Activated T-helper 1 cell treated with anti-CD3 and anti-CD28 coated beads, Interleukin-2, amount 50 U/mL, for 16 hours (primary cell): ENCODE measurements at places on chromosomes 7 and 10.

DNA sequence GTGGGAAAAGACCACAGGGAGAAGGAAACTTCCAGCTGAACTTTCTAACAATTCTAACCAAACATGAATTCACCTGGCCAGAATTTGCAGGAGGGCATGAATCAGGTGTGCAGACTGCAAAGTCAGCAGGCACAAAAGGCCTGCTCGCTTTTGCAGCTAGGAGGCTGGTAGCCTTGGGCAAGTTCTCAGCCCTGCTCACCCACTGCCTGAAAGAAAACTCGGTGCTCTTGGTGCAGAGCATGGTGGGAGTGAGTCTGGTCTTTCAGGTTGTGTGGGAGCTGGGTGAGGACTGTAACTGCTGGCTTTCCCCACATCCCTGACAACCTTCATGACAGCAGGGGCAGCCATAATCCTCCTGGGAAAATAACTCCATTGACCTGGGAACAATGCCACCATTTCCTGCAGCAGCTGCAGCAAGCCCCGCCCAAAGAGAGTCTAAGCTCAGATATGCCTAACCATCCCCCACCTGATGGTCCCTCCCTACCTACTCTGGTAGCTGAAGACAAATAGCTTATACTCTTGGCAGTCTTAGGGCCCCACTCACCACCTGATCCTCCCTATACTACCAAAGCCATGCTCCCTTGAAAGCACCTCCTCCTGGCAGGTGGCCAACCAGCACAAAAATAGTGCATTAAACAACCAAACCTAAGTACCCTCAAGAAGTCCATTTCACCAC lies 31.6 kb downstream of the ZNF117 start:
- DNase-seq, result no peak

GRCh38 chr10:7487528-7487927 lies 76.7 kb upstream of the SFMBT2 start:
- no peak for DNase-seq

- DNase-seq, result no peak
Measured at GRCh38 chr10:14384116-14384730, 53.5 kb upstream of the FRMD4A start.

DNA sequence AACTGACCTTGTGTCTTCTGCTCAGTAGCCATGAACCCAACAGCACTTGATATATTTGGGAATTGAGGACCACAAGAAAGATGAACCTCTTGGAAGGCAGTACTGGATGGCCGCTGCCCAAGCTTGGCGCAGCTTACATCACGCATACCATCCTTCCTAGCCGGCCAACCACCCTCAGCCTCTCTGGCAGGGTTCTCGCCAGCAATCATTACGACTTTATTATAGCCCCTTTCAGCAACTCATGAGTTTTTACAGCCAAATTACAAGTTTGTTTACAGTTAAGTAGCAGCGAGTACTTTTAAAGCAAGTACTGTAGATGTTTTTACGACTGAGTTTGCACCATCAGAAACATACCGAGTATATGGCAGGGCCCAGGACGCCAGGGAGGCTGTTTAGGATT lies 769.1 kb downstream of the SUGCT start:
- DNase-seq, result no peak

- no peak for DNase-seq
Measured at GRCh38 chr10:120684226-120684625, 166.9 kb upstream of the WDR11 start.

DNA sequence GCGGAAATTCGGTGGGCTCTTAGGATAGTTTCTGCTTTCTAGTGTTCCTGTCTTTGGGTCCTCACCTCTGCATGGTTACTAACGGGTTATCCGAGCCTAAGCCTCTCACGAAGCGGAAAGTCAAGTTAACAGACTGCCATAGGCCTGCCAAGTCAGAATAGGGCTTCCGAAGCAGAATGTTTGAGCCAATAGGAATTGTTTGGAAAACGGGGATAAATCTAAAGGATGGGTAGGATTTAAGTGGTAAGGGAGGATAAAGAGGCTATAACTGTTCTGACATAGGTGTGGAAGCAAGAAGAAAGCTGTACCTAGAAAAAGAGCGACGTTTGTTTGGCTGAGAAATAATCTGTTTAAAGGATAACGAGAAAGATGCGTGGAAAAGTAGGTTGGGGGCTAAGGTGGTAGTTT lies 851 bp downstream of the TMEM254 start:
- DNase-seq, result no peak

GRCh38 chr10:115118346-115118745 lies 25.2 kb downstream of the ATRNL1 start:
- DNase-seq, result no peak

DNA sequence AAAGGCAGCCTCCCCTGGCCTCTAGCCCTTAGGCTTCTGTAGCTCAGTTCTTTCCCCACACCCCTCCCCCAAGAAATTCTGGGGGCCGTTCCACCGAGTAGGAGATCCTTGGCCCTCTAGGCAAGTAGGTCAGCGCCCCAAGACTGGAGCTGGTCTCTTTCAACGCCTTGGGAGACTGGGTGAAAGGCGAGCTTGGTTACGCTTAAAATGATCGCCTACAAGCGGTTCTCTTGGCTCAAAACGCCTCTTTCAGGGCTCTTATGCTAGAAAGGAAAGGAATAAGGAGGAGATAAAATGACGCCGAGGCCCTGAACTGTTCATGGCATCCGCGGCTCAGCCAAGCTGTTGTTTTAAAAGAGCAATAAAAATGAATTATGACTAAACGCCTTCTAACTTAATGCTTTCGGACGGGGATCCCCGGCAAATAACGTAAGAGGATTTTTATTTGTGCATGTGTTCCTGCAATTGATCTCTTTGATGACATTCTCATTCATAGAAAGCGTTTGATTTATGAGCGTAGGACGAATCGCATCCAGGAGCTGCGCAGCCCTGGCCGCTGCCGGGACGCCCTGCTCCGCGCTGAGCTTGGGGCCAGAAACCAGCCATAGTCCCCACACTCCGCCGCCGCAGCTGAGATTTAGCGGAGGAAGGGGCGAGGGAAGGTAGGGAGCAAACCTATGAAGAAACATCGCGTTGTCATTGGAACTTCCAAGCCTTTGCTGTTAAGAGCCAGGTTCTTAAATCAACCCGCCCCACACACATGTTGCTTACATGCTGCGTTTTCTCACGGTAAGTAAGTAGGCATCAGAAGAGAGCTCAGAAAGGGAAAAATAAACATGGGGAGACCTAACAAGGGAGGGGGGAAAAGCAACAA lies 3.0 kb upstream of the HOXA1 start:
- DNase-seq, result no peak

GRCh38 chr7:132350741-132351140 lies 225.5 kb downstream of the PLXNA4 start:
- DNase-seq, result no peak

- DNase-seq, result no peak
Measured at GRCh38 chr10:109837384-109837783, 85.9 kb downstream of the XPNPEP1 start.

DNA sequence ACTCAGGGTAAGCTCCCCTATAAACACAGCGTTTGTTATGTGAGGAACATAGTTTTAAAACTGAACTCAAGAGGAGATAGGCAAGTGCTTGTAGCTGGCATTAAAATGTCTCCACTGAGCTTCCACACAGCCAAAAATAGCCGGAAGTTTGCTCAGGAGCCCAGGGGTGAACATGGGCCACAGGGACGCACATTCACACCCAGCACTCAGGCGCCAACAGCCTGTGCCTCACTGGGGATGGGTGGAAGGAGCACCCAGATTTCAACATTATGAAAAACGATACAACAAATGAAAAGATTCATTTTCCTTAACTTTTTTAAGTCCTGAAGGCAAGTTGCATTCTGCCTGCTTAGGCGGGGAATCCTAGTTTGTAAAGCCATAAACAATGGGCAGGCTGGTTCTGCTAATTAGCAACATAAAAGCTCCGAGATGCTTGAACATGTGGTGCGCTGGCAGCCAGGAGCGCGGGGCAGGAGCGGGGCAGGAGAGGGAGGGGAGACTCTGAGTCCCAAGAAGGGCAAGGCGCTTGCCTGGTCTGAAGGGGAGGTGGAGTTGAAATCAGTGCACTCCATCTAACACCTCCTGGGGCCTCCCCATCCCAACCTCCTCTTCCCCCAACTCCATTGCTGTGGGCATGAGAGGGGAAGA lies 235.9 kb downstream of the COBL start:
- DNase-seq, result no peak

- DNase-seq, result no peak
Measured at GRCh38 chr10:83062871-83063270, 1076.4 kb upstream of the GHITM start.

DNA sequence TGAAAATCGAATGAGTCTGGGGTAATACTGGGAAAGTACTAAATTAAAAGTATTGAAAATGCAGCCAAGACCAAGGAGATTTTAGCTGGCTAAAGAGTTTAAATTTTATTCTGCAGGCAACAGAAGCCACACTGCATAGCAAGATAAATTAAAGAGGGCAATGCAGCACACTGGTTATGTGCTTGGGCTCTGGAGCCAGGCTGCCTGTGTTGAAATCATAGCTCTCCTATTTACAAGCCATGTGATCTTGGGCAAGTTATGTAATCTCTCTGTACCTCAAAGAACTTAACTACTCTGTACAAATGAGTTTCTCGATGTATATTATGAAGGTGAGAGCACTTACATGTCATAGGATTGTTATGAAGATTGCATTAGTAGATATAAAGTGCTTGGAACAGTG lies 9.9 kb downstream of the SLC25A13 start:
- DNase-seq, result no peak

DNA sequence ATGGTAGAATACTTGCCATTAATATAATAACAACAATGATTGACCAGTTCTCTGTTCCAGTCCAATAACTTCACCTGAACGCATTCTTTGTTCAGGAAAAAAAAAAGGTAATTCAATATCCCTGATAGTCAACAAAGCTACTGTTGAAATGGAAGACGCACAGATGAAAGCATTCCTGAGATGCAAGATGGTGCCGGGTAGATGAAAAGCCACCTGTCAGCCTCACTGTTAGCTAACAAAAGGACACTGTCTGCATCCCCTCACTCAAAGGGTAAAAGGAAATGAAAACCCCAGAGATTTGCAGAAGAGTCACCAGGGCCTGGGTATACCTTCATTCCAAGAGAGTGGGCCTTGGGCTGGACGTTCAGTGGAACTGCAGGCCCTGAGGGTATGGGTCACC lies 357.4 kb downstream of the PLXNA4 start:
- DNase-seq, result no peak

GRCh38 chr7:142420554-142421362 lies 162.9 kb upstream of the PRSS58 start:
- DNase-seq, result no peak

GRCh38 chr7:147412782-147413556 lies 1177.6 kb upstream of the C7orf33 start:
- DNase-seq, result no peak

GRCh38 chr7:98066934-98067507 lies 39.6 kb upstream of the LMTK2 start:
- no peak for DNase-seq

- DNase-seq, result no peak
Measured at GRCh38 chr7:150997817-150998216, 7.0 kb downstream of the NOS3 start.

DNA sequence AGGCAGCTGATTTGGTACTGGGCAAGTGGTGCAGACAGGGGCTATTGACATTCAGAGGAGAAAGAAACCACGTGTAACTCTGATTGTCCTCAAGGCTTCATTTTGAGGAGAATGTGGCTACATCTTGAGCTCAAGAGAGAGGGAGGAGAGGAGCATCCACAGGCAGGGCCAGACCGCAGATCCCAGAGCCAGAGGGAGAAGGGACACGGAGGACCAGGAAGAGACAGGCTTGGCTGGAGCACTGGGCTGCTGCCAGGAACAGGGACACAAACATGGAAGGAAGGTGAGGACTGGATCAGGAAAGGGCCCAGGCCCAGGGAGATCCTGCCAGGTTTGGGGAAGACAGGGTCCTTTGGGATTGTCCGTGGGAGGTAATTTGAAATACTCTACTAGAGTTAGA lies 158.3 kb downstream of the GPAM start:
- DNase-seq, result no peak

GRCh38 chr7:25720427-25720826 lies 431.6 kb upstream of the NFE2L3 start:
- DNase-seq, result no peak

- DNase-seq, result no peak
Measured at GRCh38 chr10:18179891-18180290, 39.7 kb downstream of the CACNB2 start.

DNA sequence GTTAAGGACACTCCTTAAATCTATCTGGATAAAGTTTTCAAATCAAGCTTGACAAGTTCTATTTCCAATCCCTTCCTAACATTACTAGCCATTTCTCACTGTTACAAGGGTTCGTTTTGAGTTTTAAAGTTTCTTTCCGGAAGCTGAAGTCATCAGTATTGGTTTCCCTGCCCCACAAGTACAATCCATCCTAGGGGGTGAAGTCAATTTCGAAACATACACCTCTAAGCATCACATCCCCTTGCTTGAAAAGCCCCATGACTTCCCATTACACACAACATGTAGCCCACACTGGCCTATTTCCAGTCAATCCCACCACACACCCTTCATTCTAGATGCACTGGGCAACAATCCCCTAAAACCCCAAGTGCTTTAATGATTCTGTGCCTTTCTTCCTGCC lies 13.0 kb downstream of the DPY19L1 start:
- DNase-seq, result no peak

DNA sequence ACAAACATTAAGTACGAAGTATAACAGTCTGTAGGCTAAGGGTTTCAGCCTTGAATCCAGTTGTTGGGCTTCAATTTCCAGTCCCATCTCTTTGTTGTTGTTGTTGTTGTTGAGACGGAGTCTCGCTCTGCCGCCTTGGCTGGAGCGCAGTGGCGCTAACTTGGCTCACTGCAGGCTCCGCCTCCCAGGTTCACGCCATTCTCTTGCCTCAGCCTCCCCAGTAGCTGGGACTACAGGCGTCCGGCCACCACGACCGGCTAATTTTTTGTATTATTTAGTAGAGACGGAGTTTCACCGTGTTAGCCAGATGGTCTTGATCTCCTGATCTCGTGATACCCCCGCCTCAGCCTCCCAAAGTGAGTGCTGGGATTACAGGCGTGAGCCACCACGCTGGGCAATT lies 464.9 kb downstream of the ANKRD7 start:
- no peak for DNase-seq

- DNase-seq, result no peak
Measured at GRCh38 chr10:48449501-48450232, 143.2 kb downstream of the MAPK8 start.

DNA sequence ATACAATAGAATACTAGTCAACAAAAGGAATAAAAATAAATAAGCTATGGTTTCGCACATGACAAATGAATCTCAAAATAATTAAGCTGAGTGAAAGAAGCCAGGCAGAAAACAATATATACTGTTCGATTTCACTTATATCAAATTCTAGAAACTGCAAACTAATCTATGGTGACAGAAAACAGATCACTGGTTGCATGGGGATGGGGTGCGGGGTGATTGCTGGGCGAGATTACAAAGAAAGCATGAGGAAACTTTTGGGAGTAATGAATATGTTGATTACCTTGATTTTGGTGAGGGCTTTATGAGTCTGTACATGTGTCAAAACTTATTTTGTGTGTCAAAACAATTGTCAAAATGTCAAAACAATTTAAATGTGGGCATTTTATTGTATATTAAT lies 135.6 kb downstream of the GPR85 start:
- no peak for DNase-seq

- no peak for DNase-seq
Measured at GRCh38 chr10:112203328-112204076, 19.9 kb upstream of the GPAM start.
